ENCODE measurements at places on chromosomes 5 and 9.

GRCh38 chr5:40078898-40079575, 600.7 kb upstream of the PTGER4 start:
- DNase-seq, result no peak

DNA sequence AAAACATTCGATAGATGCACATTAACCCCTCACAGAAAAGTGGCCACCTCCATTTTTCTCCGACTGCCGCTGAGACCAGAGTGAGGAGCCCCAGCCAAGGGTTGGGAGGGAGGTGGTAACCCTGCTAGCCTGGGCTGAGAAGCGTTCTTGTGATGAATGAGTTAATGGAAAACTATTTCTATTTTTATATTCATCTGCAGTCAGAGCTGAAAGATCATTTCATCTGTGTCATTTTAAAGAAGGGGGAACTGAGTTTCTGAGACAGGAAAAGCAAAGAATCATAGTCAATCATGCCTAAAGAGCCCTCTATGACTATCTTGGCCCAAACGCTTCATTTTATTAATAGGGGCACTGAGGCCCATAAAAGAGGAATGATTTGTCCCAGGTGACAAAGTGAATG, 229.5 kb downstream of the PAPPA start:
- DNase-seq, result no peak

DNA sequence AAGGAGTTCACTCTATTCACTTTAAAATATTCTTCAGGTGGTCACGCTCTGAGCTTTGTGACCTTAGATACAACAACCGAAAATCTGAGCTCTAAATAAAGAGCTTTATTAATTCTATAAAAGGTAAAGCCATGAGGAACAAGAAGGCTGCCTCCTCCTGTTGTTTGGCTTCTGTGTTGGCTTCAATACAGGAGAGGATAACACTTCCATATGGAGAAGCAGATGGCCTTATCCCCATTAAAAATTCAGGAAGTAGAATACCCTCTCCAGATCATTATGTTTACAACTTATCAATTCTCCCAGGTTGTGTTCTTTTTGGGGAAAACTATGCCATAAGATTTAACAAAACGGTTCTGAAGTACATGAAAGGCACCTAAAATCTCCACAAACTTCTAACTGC, 128.4 kb downstream of the TTC39B start:
- no peak for DNase-seq

- no peak for DNase-seq
These were observed 26.9 kb downstream of the PRLR start for GRCh38 chr5:35203403-35203802.

DNA sequence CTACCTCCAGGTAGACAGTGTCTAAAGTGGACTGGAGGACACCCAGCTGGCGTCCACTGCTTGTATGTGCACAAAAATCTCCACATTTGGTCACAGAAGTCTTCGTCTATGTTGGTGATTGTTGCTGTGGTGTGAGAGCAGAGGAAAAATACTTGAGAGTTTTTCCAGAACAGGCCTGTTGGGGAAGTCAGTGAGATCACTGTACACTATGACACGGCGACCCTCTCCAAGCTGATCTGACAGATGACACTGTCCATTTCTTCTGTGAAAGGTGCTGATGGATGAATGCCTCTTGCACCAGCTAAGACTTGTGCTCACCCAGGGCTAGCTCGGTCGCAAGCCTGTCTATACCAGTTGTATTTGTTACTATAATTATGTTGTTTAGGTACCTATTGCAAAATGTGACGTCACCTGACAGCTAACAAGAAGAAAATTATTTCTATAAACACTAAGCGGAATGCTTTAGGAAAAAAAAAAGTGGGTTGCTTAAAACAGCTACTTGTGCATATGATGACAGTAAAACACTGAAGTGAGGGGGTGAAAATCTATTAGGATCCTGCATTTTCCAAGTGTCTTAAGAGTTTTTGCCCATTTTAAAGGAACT, 142.3 kb downstream of the ROR2 start:
- no peak for DNase-seq

GRCh38 chr5:43415935-43416802, 4.0 kb upstream of the CCL28 start:
- no peak for DNase-seq

DNA sequence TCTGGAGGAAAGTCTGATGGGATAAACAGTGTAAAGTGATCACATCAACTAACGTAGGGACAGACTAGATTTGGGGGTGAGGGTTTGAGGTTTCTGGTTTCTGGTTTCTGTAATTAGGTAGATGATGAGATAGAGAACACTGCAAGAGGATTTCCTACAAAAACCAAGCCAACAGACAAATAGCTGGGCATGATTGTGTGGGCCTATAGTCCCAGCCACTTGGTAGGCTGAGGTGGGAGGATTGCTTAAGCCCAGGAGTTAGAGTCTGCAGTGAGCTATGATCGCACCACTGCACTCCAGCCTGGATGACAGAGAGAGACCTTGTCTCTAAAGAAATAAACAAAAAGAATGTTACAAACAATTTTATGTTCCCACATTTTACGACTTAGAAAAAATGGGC, 34.4 kb upstream of the RNU6ATAC start:
- DNase-seq, result no peak

GRCh38 chr5:72523960-72524582, 16.9 kb upstream of the ZNF366 start:
- DNase-seq, result no peak

GRCh38 chr5:58751222-58751837, 168.5 kb downstream of the RAB3C start:
- no peak for DNase-seq

GRCh38 chr9:111483439-111483857, 735 bp downstream of the ECPAS start:
- peak; percentile 61 for DNase-seq

- peak; percentile 27 for DNase-seq
These were observed 194 bp upstream of the RXFP3 start for GRCh38 chr5:33936004-33936380.

DNA sequence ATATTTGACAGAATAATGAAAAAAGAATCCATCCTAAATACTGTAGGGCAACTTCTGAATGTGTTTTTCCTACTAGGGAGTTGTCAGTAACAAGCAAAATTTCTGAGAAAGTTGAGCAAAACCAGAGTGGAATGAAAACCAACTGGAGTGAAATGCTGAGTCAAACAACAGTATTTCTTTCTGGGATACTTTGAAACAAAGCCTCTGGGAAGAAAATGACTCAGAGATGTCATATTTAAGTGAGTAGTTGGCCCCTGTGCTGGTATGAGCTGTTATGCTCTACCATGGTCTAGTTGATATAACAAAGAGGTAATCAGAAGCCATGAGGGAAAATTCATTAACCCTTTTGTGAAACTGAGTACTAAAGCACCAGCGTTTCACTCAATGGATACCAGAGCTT, 372.1 kb upstream of the C9orf72 start:
- DNase-seq, result no peak

GRCh38 chr9:18985996-18986395, 47.0 kb downstream of the SAXO1 start:
- DNase-seq, result no peak

GRCh38 chr5:174624733-174625522, 99.5 kb upstream of the MSX2 start:
- DNase-seq, result no peak

DNA sequence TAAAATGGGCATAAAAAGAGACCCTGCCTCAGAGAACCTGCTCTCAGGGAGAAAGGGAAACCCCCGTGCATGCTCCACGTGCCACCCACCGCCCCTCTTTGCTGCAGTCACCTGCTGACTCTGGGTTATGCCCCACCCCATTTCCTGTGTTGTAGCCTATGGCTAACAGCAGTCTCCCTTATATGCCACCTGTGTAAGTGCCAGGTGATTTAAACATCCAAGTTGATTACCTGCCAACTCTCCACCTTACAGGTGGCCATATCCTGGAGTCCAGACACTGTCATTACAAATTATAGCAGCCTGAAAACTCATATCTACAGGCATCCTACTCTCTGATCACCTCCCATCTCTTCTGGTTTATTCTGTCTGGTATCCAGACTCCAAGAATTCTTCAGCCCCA, 242.6 kb downstream of the HSPA4 start:
- no peak for DNase-seq

- DNase-seq, result no peak
These were observed 106.0 kb downstream of the SMIM23 start for GRCh38 chr5:171891595-171891994.

DNA sequence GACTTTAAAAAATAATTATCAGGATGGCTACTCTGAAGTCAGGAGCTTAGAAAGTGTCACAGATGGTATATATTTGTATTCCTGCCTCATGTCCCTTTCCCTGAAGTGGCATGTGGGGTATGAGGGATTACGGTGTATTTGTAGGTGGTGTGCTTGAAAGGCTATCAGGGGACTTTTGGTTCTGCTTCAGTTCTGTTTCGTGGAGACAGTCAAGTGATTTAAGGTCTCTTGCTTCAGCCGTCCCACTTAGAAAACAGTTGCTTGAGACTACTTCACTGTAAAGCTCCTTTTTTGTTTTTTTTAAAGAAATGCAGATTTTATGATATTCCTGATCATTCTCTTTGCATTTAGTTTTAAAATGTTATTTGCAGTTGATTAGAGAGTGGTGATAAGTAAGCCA, 18.3 kb downstream of the PARP8 start:
- DNase-seq, result no peak

GRCh38 chr5:34657988-34658387, 1.9 kb downstream of the RAI14 start:
- no peak for DNase-seq

DNA sequence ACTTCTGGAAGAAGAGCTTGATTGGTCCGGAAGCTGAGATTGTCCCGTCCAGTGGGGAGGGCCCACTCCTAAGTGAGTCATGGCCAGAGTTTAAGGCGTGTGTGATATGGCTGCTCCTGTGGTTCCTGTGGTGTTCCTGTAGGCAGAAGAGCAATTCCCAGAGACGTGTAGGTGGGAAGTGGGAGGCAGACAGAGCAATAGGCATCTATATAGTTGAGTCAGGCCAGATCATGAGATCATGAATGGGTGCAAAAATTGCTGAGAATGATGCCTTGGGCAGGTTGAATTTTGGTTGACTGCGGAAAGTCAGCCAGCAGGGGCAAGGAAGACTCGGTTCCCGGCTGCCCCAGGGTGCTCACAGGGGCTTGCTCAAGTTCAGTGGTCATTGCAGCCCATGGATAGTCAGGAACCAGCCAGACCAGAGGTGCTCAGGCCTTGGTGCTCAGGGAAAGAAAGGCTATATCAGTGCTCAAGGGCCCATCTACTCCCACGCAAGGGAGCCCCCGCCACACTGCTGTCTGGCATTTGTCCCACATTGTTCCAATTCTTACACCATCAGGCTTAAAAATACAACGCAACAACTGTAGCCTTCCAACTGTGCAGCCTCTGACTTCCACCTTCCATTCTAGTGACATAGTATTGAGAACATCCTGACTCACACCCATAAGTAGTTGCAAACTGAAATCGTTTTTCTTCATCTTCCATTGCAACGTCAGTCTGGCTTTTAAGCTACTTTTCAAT, 21.0 kb upstream of the GSN start:
- no peak for DNase-seq

DNA sequence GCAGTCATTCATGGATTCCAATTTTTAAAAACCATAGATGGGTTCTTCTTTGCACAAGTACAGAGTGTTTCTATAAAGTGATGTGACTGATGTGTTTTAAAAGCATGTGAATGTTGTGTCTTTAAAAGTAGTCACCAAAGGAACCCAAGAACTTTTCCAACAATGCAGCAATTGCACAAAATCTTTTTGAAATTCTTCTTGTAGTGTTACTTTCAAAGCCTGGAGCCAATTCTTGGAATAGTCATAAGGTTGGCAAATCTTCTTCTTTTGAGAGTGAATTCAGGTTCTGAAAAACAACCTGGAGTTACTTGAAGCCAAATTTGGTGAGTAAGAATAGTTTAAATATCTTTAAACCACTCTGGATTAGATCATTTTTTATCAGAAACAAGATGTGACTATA, 10.5 kb downstream of the GRAMD2B start:
- DNase-seq, result no peak

- no peak for DNase-seq
These were observed 183.2 kb downstream of the FRMD3 start for GRCh38 chr9:83355024-83355444.

All from stimulated activated CD4-positive, alpha-beta T cell treated with anti-CD3 and anti-CD28 coated beads, Interleukin-4, amount 100 ng/mL, for 1 hour (primary cell).